Cortex of kidney (tissue), 1 donor: ENCODE measurements at places on chromosomes 6 and 20.

GRCh38 chr6:42522942-42523814 is 40.7 kb upstream of the UBR2 start:
- no peak for DNase-seq

DNA sequence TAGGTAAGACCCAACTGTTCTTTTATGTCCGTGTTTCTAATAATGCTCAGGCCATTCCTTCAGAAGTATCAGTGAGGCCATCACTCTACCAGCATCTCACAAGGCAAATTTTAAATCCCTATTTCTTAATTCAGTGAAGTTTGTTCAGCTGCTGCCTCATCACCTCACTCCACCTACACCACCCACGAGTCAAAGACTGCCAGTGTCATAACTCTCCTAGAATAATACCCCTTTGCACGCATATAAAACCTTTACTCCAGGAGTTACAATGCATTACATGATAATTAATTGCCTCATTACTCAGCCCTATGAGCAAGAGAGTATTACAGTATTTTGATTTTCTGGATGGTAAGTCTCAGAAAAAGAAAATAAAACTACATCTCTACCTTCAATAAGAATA is 793.6 kb downstream of the TFAP2A start:
- no peak for DNase-seq

DNA sequence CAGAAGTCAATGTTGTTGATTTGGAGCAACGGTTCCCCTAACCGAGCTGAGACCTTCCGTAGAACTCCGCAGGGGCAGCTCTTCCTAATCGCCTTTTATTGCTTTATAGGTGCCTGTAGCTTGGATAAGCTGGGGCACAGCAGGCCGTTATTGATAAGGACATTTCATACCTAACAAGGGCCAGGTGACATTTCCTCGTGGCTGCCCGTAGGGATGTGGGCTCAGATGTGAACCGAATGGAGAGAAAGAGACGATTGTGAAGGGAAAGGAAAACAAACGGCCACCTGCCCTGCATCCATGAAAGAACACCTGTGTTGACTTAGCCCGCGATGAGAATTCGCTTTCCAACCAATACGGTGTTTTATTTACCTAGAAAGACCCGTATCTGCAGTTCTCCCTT is 53.3 kb upstream of the DACT2 start:
- no peak for DNase-seq

GRCh38 chr6:1872649-1873131 is 263.0 kb downstream of the FOXC1 start:
- no peak for DNase-seq

GRCh38 chr20:19995220-19995863 is 21.8 kb upstream of the NAA20 start:
- DNase-seq, result no peak

- DNase-seq, result no peak
Measured at GRCh38 chr6:9978480-9978879, 436.4 kb downstream of the TFAP2A start.
